ENCODE measurements at places on chromosomes 1 and 21.

- DNase-seq, result no peak
Observed at GRCh38 chr1:27098431-27099134, 56.3 kb downstream of the SLC9A1 start.

- DNase-seq, result no peak
Observed at GRCh38 chr1:175131095-175131494, 61.5 kb downstream of the KIAA0040 start.

DNA sequence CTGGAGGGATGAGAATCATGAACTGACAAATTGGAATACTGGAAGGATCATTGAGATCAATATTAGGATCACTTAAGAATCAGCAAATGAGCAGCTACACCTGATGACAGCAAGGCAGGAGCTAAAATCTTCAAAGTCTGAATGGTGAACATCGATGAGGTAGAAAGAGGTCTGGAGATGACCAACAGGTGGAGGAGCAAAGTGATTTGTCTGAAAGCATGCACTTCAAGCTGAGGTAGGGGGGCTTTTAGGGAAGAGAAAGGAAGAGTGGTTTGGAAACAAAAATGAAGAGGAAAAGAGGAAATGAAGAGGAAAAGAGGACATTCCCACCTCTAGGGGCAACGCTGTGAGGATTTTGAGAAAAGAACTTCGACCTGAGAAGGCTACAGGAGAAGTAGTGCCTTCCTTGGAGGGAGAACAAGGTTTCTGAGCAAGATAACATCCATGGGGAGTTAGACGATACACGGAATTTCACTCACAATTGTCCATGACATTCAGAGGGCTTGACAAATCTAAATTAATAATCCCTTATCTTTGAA is 79.0 kb downstream of the APP start:
- no peak for DNase-seq

DNA sequence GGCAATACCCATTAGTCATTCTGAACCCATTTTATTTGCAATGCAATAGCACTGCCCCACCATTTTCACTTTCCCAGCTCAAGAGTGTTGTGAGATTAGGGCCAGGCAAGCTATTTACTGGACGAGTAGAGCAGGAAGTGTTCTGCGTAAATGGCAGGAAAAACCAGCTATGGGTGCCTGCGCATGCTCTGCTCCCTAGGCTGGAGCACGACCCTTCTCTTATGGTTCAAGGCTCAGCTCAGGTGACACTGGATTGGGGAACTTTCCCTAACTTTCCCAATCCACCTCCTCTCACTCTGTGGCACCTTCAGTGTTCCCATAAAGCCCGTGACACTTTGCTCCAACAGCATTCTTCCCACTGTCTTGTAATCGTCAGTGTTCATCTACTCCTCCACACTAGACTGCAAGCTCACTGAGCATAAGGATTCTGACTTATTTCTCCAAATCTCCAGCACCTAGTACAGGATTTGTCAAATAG is 3.6 kb upstream of the MAN1A2 start:
- DNase-seq, result no peak

GRCh38 chr1:7008331-7008730 is 223.1 kb downstream of the CAMTA1 start:
- DNase-seq, result no peak
